ENCODE measurements at places on chromosomes 1 and 21.
A peak's percentile ranks its signal among the peaks of the same experiment; 100 is the strongest.

GRCh38 chr1:18018366-18018765 is 89.2 kb upstream of the IGSF21 start:
- peak; percentile 25 for DNase-seq

DNA sequence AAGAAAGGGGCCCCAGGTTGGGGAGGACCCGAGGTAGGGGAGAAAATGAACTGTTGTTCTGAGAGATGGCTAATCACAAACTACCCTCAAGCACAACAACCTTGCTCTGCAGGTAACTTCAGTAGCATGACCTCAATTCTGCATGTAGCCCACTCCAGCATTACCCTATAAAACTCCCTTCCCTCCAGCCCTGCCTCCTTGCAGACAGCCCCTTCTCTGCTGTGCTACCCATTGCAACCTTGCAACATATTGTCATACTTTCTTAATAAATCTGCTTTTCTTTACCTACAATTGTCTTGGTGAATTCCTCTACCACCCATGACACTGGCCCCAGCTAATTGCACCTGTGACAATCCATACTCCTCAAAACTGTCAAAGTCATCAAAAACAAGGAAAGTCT is 428.9 kb downstream of the MATN1 start:
- DNase-seq = no peak

DNA sequence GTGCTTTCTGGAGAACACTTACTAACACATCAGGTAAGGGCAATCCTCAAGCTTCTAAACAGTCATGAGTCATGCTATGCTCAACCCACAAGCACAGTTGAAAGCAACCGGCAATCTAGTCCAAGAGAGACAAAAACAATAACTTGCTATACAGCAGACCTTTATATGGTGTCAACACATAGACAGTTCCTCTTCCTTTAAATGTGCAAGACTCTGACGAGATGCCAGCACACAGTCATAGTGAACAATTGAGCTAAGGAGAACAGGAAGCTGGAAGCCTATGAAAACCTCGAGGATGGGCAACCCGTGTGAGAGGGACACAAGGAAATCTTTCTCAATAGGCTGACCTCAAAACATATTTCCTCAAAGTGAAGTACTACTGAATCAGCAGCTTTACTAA is 5.3 kb downstream of the ADIPOR1 start:
- no peak for DNase-seq

- no peak for DNase-seq
Measured at GRCh38 chr1:165389609-165390008, 33.1 kb upstream of the LMX1A start.

DNA sequence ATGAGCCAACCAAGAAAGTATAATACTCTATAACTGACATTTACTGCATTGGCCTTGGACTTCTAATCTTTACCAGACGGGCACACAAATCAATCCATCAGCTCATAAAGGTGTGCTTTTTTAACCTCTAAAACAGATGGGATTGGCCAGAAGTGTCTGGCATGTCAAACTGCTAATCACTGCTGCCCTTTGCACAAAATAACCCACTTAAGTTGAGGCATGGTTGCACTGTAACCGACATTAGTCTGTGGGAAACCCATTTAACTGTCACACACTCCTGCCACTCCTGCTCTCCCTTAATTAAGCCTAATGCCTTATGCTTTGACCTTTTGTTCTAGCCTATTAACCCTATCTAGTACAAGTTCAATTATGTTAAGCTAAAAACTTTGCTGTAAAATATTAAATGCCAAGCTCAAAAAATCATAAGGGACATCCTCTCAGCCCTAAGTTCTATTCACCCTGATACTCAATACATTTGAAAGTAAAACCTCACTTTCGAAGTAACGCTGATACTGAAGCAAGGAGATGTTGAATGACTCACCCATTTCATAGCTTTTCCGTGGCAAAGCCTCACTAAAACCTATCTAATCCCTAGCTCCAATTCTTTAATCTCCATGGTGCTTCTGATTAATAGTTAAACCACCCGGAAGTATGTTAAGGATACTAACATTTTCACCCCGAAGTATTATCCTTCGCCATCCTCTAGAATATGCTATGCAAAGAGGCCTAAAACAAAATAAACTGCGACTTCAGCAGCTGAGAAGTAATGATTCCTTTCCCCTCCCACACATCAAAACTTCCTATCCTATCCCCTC is 12.9 kb downstream of the NRIP1 start:
- DNase-seq = no peak

- peak; percentile 83 for DNase-seq
Measured at GRCh38 chr1:2255420-2256369, 27.6 kb downstream of the SKI start.

- DNase-seq = no peak
Measured at GRCh38 chr1:65064981-65065380, 83.0 kb upstream of the AK4 start.

DNA sequence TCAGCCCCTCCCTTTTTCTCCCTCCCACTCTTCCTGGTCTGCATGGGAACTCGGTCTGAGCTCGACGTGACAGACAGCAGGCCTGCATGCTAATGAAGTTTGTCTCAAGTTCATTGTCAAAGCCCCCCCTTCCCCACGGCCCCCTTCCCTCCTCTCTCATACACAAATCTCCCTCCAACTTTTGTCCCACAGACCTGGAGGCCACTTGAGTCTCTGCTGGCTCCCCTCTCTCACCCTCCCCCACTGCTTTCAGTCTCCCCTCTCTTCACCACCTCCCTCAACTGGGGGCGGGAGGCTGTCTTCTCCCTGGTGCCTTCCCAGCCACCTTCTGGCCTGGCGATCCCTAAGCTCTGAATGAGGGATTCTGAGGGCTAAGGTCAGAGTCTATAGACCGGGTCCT is 61.3 kb downstream of the RHBG start:
- DNase-seq = no peak

- no peak for DNase-seq
Measured at GRCh38 chr1:216020743-216021345, 402.4 kb downstream of the USH2A start.

- no peak for DNase-seq
Measured at GRCh38 chr1:67795179-67795912, 37.9 kb downstream of the GNG12 start.

- DNase-seq = no peak
Measured at GRCh38 chr1:26855636-26856035, 7.3 kb upstream of the SFN start.

- no peak for DNase-seq
Measured at GRCh38 chr1:147626291-147626690, 44.0 kb downstream of the ACP6 start.

- DNase-seq = no peak
Measured at GRCh38 chr21:43842742-43843141, 22.3 kb upstream of the AGPAT3 start.

DNA sequence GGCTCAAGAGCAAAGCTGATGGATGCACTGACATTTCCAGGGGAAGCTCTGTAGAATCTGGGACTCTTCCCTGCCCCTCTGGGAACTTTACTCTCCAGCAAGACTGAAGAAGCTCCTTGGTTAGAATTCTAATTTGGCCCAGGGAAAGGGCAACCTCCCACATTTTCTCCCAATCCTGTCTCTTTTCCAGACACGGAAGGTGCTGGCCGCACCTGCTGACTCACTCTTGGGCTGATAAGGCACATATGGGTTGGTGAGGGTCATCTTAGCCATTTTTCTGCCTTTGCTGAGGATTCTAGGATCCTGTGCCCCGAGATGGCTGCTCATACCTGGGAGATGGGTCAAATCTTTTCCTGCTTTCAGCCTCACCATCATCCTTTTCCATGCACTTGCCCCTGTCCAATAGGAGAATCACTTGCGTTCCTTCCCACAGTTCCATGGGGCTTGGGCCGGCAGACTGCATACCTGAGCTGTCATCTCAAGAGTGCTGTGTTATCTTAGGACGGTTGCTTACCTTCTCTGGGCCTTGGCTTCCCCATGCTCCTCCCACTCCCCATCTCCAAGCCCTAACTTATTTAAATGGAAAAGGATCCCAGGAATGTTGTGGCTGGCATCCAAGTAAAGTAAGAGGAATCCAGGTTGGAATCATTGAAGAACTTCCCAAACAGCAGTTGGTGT is 1.3 kb downstream of the TINAGL1 start:
- no peak for DNase-seq

DNA sequence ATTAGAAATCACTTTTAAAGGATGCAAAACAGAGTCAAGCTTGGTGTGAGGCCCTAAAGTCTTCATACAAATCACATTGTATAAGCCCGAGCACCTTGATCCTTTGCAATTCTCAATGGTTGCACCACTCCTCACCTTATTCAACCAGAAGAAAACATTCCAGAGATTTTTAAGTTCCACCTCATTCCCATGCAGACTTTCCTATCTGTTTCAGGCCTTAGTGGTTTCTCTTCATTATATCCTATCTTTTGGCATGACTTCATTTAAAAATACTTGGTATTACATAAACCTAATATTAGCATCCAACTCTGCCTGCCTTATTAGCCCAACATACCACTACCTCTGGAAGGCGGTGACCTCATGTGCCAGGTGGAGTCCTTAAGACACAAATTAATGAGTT is 9.3 kb upstream of the GREM2 start:
- DNase-seq = no peak

GRCh38 chr1:3192361-3192760 is 123.4 kb downstream of the PRDM16 start:
- no peak for DNase-seq
